IPS DF 6.9 (cell line): ENCODE measurements at places on chromosomes 4 and X.

DNA sequence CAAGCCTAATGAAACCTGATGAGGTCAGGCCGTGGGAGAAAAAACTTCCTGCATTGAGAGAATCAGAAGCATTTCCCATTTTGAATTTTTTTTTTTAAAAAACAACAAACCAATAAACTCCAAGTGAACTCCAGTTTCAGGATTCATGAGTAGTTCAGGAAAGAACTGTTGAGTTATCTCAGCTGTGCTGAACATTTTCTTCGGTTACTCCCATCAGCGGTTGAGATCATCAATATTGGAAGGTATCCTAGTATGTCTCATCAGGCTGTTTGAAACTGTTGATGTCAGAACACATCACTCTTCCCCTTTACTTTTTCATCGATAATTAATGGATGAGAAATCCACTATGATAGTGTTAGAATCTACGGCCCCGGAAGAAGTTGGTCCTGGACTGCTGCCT lies 82.4 kb upstream of the ADGRG2 start:
- DNase-seq, result no peak

GRCh38 chr4:4485806-4486205 lies 56.0 kb downstream of the STX18 start:
- DNase-seq, result no peak

GRCh38 chr4:101790521-101791181 lies at the start of gene BANK1:
Gene BANK1 (plus strand): TSS chr4:101790730. CDS start chr4:101790881, 151 bp downstream.
- DNase-seq, result peak; percentile 37

GRCh38 chr4:138510053-138510452 lies 267.9 kb upstream of the SLC7A11 start:
- no peak for DNase-seq

- DNase-seq, result no peak
Observed at GRCh38 chr4:43275779-43276178, 383.3 kb downstream of the GRXCR1 start.
